ENCODE measurements at places on chromosomes 3 and 15.

GRCh38 chr3:55521064-55521737 lies 34.1 kb upstream of the WNT5A start:
- DNase-seq, result no peak

GRCh38 chr15:31295658-31296057 lies 31.0 kb upstream of the KLF13 start:
- DNase-seq, result no peak

DNA sequence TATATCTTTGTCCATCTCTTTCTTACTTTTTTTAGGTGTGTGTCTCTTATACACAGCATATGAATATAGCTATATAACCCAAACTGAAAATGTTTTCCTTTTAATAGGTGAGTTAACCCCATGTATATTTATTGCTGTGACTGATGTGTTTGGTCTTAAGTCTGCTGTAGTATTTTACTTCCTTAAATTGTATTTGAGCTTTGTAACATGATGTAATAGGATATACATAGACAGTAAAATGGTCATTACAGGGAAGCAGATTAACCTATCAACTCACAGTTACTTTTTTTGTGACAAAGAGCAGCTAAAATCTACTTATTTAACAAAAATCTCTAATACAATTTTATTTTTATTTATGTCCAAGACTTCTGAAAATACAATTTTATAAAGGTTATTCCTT lies 51.8 kb upstream of the CDAN1 start:
- no peak for DNase-seq

- no peak for DNase-seq
Measured at GRCh38 chr15:23067416-23067815, 28.0 kb upstream of the TUBGCP5 start.

DNA sequence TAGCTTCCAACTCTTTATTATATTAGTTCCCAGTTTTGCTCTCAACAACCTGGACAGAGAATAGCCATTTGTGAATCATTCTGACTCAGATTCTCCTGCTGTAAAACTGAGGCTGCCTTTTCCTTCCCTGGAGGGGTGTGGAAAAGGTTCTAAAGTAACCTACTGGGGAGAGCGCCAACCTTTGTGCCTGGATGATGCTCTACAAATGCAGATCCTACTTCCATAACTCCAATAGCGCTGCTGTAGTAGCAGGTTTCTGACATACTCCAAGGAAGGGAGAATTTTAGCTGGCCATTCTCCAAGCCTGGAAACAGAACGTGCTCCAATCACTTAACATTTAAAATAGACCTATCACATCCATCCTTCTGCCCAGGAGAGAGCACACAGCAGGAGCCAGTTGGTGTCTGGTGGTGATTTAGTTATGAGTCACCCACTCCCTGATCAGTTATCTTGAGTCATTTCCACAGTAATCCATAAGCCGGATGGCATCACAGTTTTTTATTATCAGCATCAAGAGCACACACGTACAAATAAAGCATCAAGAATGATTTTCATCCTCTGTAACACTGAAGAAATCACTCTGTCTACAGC lies 38.3 kb downstream of the MYH15 start:
- peak; percentile 95 for DNase-seq

DNA sequence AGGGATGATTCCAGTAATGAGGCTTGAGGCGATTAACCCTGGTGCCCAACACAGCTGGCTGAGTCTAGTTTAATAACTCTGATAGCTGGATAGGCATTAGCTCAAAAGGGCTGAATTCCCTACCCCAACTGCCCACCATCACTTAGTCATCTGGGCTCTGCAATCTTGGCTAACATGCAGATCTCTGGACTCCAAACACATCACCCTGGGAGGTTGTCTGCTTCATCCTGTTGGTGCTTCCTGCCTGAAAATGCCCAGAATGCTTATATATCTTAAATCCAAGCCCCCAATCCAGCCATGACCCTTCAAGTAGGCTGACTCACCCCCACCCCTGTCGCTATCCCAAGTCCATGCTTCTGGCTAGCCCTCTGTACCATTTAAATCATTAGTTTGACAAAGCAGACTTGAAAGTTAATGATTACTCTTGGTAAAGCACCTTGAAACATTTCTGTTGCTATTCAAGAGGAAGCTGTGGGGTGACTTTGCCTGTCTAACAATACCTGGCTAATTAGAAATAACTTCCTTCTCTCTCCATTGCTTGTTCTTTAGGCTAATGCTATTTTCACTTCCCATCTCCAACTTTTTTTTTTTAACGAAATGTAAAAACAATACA lies 107.0 kb upstream of the RORA start:
- DNase-seq, result no peak

GRCh38 chr3:15476378-15476777 lies 45.1 kb downstream of the COLQ start:
- DNase-seq, result peak; percentile 61

DNA sequence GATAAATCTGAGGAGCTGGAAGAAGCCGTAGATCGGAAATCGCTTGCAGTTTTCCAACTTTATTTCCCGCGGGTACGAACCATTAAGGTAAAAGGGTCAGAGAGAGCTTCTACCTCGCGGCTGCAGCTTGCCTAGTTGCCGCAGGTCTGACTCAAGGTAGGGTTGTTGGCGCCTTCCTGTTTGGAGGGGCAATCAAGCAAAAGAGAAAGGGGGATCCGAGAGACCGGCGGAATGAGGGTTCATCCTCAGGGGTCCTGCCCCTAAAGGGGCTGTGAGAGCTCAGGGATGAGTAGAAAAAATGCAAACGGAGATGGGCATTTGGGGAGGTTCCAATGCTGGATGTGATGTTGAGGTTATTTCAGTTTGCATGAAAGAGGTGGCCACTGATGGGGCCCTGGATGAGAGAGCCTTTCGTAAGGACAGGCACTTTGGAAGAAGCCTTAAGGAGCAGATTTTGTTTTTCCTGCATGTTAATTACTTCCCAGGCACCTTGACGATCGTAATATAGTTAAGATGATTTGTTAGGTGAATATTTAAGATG lies 265.4 kb downstream of the CGGBP1 start:
- DNase-seq, result no peak

GRCh38 chr15:42012241-42012640 lies 8.6 kb downstream of the PLA2G4E start:
- DNase-seq, result no peak

DNA sequence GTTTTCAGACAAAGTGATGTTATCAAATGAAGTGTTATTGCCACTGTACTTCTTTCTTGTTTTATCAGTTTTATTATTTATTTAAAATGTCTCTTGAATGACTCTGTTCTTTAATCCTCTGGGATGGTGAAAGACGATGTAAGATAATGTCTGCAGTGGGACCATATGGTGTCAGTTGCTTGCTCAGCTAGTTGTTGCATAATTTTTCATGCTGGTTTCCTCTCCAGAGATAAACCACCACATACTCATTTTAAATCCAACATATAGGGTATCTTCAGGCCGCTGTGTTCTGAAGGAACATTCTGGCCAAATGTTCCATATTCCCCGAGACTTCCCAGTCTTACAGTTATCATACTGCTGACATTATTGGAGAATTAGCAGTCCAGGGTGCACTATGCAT lies 75.9 kb downstream of the GABRG3 start:
- DNase-seq, result no peak

GRCh38 chr15:80978685-80979329 lies 10.8 kb downstream of the MESD start:
- peak; percentile 61 for DNase-seq

GRCh38 chr15:31434588-31435260 lies 108.1 kb downstream of the KLF13 start:
- DNase-seq, result peak; percentile 93

DNA sequence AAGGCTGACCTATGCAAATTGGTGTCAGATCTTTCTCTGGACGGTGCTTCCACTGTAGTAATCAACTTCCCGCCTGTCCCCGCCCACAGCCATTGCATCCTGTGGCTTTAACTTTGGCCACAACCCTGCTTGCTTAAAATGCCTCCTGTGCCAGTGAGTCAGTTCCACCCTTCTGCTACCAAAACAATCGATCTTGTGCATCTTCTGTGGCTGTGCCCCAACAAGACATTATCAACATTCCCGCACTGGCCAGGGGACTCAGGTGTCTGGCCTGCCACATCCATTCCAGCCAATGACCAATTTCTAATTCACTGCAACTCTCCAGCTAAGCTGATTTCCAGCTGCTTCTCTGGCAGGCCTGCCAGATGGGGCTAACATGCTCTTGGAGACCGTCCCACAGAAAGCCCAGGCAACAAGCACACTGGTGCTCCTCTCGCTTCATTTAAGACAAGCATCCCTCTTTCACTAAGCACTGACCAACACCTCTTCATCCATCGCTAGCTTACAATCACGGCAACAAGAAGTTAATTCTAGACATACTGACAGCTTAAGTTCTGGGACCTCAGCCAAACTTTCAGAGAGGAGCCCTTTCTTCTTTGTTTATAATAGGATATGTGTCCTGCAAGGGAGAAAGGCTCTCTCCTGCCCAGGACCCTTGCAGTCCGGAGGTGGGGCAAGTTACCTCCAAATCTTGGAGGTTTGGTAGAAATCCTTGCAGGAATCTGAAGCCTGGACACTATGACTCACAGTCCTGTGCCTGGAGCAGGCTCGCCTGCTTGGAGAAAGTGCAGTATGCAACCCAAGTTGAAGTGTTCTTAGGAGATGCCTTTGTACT lies 6.7 kb downstream of the CA12 start:
- DNase-seq, result peak; percentile 80

GRCh38 chr3:189507856-189508255 lies 123.3 kb upstream of the TP63 start:
- no peak for DNase-seq

DNA sequence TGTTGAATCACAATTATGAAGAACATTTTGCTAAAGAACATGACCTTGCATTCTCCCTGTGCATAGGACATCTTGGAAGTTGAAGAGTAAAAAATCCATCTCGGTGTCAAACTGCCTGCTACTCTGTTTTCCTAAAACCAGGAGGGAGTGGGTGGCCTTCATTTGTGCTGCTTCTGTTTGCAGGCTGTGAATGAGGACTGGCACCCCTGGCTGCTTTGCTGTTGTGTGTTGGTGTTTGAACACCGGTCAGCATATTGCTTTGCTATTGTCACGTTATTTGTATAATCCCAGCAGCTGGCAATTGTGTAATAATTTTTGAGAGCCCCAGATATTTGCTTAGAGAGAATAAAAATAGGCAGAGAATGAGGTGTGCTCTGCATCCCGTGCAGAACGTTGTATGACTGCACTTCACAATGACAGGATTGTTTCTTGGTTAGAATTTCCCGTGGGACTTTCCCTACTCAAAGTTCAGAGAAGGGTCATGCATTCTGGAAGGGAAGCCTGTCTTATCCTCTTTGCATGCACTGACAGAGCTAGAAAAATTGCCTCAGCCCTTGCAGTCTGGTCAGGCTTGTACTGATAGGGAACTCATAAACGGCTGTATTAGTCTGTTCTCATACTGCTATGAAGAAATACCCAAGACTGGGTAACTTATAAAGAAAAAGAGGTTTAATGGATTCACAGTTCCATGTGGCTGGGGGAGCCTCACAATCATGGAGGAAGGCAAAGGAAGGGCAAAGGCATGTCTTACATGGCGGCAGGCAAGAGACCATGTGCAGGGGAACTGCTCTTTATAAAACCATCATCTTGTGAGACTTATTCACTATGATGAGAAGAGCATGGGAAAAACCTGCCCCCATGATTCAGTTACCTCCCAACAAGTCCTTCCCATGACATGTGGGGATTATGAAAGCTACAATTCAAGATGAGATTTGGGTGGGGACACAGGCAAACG lies 16.3 kb downstream of the SV2B start:
- DNase-seq, result no peak

DNA sequence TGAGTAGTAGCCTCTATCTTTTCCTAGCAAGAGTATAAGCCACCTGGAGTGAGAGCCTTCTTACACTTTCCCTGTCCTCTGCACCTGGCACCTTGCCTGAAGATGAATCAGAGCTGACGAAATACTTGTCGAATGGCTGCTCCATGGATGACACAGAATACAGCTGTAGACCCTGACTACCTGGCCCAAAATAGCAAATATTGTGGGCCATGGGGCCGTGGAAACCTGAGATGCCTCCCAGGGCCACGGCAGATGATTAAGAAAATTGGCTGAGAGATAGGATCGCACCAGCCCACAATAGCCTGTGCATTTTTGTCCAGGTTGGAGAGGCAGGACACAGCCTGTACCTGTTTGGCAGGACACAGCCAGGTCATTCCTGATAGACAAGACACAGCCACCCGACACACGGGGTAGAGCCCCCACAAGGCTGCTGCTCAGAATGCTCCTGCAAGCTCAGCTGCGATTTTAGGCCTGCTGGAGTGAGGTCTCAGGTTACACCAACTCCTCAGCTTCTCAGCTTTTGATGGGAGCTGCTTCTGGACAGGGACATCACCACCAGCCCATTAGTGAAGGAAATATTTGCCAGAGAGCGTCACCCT lies 22.9 kb upstream of the TPM1 start:
- DNase-seq, result peak; percentile 95

GRCh38 chr3:148796799-148797198 lies 30.8 kb upstream of the CPB1 start:
- no peak for DNase-seq

GRCh38 chr3:101926594-101927105 lies 77.3 kb downstream of the NFKBIZ start:
- DNase-seq, result no peak

- DNase-seq, result no peak
Measured at GRCh38 chr3:172073262-172073915, 34.0 kb downstream of the FNDC3B start.

GRCh38 chr15:91891101-91891500 lies 37.6 kb downstream of the SLCO3A1 start:
- DNase-seq, result no peak

DNA sequence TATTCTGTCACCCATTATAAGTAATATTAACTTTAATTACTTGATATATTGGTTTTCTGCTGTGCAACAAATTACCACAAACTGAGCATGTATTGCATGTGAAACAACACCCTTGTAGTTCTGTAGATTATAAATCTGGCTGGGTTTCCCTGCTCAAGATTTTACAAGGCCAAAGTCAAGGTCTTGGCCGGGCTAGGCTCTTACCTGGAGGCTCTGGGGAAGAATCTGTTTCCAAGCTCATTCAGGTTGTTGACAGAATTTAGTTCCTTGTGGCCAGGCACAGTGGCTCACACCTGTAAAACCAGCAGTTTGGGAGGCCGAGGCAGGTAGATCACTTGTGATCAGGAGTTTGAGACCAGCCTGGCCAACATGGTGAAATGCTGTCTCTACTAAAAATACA lies 16.3 kb downstream of the TIMMDC1 start:
- no peak for DNase-seq

GRCh38 chr3:30400926-30401325 lies 205.5 kb upstream of the TGFBR2 start:
- DNase-seq, result peak; percentile 36

DNA sequence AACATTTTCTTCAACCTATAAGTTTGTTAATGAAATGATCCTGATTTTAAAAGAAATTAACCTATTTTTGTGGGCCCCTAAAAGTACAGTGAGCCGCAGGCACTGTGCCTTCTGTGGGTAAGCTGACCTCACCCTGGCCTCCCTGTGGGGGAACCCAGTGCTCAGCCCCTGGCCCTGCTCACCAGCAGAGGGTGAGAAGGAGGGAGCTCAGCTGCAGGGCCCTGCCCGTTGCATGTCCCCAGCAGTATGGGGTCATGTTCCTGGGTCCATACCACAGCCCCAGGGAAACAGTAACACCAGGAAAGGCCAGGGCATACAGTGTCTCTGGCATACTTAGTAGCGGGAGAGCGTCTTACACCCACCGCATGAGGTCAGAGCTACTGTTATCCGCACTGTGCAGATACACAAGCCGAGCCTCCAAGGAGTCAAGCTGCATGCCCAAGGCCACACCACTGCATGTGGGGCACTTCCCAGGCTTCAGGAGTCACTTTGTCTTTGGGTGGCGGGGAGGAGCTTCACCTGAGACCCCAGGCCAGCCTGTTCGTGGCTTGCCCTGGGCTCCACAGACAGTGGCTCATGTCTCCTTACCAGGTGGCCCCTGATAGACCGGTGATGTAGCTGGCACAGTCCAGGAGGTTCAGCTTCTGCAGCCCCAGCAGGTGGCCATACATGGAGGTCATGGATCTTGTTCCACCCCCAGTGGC lies 22.6 kb upstream of the EHD4 start:
- no peak for DNase-seq
